ENCODE measurements at places on chromosomes 16 and 17. TPM values are rescaled to one million over a fixed set of nuclear protein-coding genes. Genes with fewer than 3 reads are reported as not detected.

The DRC3 gene
- total RNA-seq, result 3.1 TPM

The SLC12A3 gene
- not detected for total RNA-seq

The ABCA6 gene
- total RNA-seq, result 46.1 TPM

The TMEM114 gene
- not detected for total RNA-seq

The SLC38A8 gene
- total RNA-seq, result not detected

The HSPB9 gene
- total RNA-seq, result not detected

The TMEM92 gene
- 0.20 TPM for total RNA-seq

The CDRT15L2 gene
- total RNA-seq, result not detected

The GLIS2 gene
- 4.4 TPM for total RNA-seq

The RND2 gene
- total RNA-seq, result 0.79 TPM

- no peak for DNase-seq
Observed at GRCh38 chr16:65229191-65229662, 107.4 kb upstream of the CDH11 start.

- DNase-seq, result no peak
Observed at GRCh38 chr16:30065943-30066760, 592 bp downstream of the ALDOA start.

- no peak for DNase-seq
Observed at GRCh38 chr16:86389566-86390328, 120.6 kb upstream of the FOXF1 start.

GRCh38 chr17:7825206-7825990, 8.6 kb upstream of the KDM6B start:
- DNase-seq, result no peak

DNA sequence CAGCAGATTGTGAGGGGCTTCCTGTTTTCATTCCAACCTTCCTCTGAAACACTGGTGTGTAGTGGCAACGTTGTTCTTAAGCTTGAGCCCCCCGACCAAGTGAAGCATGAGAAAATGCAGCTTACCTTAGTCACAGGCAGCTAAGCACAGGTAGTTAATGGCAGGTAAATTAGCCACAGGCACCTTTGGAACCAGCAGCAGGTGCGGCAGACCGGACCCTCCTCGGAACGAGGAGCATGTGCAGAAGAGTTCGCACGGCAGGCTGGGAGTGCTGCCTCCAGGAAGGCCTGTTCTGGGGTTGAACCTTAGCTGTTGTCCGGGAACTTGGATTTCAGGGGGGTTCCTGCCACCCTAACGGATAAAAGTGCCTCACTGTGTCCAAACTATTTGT, 7.2 kb upstream of the IRF8 start:
- DNase-seq, result no peak

GRCh38 chr16:80850757-80851156, 46.4 kb upstream of the CDYL2 start:
- no peak for DNase-seq

DNA sequence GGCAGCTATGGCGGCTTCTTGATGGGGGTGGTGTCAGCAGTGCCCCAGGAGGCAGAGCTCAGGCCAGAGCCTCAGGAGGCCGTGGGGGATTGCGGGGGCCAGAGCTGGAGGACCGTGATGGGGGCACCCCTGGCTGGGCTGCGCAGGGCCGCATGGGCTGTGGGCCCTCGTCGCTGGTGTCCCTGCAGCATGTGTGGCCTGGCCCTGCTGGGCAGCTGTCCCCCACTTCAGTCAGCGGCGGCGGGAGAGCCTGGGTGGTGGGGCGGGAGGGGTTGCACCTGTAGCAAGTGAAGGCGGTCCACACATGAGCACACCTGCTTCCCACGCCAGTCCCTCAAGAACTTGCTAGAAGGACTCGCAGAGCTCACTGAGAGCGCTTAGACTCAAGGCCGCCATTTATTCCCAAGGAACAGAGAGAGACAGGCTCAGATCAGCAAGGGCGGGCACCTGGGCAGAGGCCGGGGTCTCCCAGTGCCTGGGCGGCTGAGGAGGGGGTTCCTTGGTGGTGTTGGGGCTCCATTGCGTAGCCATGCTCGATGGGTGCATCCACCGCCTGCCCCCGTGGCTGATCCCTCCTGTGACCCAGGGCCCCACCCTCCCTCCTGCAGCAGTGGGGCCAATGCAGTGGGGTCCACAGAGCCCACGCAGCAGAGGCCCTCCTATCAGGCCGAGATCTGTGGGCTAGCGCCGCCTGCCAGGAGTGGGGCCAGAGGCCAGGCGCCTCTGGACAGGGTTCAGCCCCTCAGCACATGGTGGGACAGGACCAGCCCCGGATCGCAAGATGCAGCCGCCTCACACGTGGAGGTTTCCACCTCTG, 15.7 kb downstream of the PRSS27 start:
- no peak for DNase-seq

DNA sequence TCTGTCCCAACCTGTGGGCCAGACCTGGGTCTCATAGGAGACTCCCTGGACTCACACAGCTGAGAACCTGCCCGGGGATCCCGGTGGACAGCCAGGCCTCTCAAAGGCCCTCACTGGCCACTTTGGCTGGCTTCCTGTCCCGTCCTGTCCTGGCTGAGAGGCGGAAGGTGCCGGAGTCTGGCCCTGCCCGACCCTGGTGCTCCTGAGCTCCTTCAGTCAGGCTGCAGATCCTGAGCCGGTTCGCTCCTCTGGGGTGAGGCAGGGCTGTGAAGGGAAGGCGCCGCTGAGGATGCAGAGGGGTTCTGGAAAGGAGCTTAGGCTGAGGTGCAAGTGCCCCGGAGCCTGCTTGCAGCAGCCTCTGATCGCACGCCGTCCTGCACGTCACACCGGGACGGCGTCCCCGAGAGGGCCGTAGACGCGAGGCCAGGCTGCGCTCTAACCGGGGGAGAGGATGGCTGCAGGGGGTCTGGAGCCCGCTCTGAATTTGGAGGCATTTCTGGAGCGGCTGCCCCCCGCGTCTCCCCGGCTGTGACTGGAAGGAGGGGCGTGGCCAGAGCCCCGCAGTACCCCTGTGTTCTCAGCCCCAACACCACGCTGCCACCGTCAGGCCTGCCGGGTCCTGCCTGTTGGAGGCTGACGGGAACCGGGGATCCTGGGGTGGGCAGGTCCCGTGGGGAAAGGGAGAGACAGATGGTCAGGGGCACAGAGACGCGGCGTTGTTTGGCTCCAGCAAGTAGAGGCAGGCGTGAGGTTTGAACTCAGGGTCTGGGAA, 4.1 kb downstream of the HGS start:
- no peak for DNase-seq

GRCh38 chr17:6989779-6990178, 6.1 kb upstream of the ALOX12 start:
- DNase-seq, result no peak

- no peak for DNase-seq
Observed at GRCh38 chr17:4881761-4882555, 17.4 kb upstream of the C17orf107 start.

GRCh38 chr17:29292992-29293889, 707 bp downstream of the NUFIP2 start:
- no peak for DNase-seq

DNA sequence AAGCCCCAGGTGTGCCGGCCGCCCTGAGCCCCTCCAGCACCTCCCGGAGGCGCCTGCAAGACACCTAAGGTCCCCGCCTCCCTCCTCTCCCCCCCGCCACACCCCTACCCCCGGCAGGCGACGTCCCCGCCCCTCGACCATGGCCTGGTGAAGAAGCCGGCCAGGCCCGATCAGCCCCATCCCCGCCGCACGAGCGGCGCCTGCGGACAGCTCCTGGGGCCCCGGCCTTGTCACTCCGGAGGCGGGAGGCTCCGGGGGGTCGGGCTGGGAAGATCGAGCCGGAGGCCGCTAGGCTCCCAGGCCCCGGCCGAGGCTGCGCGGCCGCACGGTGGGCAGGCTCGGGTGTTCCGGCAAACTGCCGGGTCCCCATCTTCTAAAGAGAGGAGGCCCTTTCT, 405 bp upstream of the ACE start:
- DNase-seq, result no peak

DNA sequence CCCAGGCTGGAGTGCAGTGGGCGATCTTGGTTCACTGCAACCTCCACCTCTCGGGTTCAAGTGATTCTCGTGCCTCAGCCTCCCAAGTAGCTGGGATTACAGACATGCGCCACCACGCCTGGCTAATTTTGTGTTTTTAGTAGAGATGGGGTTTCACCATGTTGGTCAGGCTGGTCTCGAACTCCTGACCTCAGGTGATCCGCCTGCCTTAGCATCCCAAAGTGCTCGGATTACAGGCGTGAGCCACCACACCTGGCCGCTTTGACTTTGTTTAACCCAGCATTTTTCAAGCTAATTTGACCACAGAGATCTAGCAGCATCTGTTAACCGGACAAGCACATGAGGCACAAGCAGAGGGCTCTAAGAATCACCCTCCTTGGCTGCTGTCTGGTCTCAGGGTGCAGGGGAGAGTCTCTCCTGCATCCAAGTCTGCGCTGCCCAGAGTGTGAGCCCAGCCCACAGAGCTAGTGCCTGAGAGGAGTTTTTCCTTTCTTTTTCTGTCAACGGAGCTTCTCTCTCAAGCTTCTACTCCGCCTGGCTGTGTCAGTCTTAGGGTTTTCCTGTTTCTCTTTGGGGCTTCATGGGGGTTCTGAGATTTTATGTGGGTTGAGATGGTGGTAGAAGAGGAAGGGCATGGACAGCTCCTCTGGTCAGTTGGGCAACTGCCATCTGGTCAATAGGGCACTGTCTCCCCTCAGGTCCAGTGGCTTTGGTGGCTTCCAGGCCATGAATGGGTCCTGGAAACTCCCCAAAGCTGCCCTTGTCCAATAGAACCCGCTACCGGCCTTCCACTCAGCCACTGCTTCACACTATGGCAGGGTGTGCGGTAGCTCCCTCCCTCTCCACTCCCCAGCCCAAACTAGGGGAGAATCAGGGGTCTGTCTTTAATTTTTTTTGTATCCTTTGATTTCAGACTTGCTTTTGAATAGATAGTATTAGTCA, 59.6 kb downstream of the TNFRSF13B start:
- no peak for DNase-seq

- no peak for DNase-seq
Observed at GRCh38 chr16:17845031-17845430, 374.3 kb upstream of the XYLT1 start.

GRCh38 chr16:49712106-49712505, 143.8 kb downstream of the ZNF423 start:
- no peak for DNase-seq

DNA sequence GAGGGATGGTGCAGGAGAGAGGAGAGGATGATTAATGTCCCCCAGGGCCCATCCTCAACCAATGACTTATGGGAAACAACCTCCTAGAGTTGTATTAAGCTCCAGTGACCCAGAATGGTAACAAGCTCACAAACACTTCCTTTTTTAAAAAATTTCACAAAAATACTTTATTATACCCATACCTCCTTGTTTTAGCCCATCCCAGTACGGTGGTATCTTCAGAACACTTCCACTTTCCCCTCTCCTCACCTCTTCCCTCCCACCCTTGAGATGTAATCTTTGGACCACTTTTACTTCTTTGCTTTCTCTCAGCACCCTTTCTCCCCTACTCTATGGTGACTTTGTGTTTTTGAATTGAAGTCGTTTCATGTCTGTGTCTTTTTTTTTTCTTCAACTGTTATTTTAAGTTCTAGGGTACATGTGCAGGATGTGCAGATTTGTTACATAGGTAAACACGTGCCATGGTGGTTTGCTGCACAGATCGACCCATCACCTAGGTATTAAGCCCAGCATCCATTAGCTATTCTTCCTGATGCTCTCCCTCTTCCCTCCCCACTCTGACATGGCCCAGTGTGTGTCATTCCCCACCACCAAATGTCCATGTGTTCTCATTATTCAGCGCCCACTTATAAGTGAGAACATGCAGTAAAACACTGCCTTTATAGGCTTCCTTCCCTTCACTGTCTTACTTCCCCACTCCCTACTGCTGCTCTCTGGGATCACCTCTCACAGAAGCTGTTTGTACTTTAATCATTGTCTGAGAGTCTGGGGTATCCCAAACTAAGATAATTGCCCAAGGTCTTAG, 124.5 kb downstream of the PRKCB start:
- no peak for DNase-seq

DNA sequence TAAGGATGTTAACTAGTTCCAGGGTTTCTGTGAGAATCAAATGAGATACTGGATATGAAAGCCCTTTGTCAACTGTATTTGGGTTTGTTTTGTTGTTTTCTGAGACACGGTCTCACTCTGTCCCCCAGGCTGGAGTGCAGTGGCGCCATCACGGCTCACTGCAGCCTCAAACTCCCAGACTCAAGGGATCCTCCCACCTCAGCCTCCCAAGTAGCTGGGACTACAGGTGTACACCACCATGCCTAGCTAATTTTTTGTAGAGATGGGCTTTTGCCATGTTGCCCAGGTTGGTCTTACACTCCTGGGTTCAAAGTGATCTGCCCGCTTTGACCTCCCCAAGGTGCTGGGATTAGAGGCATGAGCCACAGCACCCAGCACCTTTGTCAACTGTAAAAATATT, 8.9 kb downstream of the SUPT4H1 start:
- no peak for DNase-seq

- DNase-seq, result peak; percentile 27
Observed at GRCh38 chr17:41738077-41738800, 3.8 kb upstream of the HAP1 start.

DNA sequence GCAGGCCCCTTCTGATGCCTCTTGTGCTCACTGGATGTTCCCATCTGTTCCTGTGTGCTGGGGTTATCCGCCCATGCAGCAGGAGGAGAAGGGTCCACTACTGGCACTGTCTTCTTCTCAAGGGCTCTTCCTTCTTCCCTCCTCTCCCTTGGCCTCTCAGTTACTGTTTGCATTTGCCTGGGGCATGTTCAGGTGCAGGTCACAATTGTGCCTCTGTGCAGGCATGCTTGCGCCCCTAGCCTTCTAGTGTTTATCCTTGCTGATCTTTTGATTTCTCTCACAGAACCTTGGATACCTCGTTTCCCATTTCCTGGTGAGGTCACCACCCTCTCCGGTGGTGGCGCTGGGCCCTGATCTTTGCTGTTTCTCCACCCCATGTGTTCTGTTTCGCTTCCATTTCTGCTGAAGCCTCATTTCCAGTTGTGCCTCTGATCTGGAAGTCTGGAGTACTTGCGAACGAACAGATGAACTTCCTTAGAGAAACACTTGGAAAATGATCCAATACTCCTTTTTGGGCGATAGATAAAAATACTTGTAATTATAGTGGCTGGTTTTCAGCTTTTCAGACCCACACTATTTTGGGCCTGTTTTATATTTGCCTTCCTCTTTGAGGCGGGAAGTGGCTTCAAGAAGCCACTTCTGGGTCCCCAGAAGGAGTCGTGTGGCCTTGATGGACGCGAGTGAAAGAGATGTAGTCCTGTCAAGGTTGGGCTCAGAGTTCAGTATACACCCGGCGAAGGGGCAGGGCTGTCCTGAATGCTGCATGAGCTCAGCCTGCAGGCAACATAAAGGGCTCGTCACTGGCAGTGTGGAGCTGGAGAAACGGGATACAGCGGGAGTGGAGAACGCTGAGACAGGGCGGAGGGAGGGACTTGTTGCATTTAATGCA, 312.9 kb downstream of the SNX29 start:
- DNase-seq, result no peak

- no peak for DNase-seq
Observed at GRCh38 chr17:73513426-73513825, 130.8 kb downstream of the SDK2 start.

GRCh38 chr17:41885733-41886132, 20.5 kb upstream of the KLHL11 start:
- DNase-seq, result no peak

GRCh38 chr16:23869052-23869451, 33.3 kb downstream of the PRKCB start:
- DNase-seq, result no peak

- DNase-seq, result peak; percentile 75
Observed at GRCh38 chr17:42677921-42678781, 1.4 kb upstream of the PLEKHH3 start.

All from skin of body (tissue), 3 donors.